Tongue (tissue), 3 donors: ENCODE measurements at places on chromosomes 13 and 19. TPM values are rescaled to one million over a fixed set of nuclear protein-coding genes. Genes with fewer than 3 reads are reported as not detected.
A peak's percentile ranks its signal among the peaks of the same experiment; 100 is the strongest.

GRCh38 chr13:41608839-41609177, 151.5 kb downstream of the RGCC start:
- DNase-seq: no peak

Gene KL
- 2.3 TPM for total RNA-seq

DNA sequence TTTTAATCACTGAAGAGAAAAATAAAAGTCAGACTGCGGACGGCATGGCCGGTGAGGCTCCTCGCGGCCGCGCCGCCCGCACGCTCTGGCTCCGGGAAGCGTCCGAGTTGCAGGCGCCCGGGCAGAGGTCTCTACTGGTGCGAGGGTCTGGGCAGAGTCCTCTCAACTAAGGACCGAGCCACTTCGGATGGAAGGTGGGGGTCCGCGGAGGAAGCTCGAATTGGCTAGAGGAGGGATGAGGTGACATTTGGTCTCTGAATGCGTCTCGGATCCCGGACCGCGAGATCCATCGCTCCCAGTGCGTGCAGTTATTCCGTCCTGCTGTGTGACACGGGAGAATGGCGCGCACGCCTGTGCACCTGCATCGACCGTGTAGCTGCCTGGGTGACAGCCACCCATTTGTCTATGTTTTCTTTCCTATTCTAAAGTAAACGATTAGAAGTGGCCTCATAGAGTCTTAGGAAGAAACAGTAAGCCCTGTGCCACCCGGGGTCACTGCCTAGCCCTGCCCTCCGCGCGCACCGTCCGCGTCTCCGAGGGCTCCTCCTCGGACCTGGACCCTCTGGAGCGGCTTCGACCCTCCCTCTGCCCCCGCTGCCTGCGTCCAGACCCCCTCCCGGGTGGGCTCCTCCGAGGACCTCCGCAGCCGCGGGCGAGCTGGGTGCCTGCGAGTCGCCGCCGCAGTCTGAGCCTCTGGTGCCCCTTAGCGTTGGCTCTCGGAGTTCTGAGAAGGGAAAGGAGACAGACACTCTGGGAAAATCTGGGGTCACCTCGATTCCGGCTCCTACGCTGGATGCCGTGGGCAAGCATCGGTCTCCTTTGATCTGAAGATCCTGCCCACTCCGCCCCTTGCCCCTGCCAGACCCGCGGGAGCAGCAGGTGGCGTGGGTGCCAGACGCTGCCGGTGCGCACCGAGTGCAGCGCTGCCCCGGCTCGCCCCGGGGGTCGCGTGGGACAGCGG, 347.4 kb downstream of the LIG4 start:
- peak; percentile 70 for DNase-seq

GRCh38 chr13:112457485-112457884, 81.3 kb downstream of the SPACA7 start:
- DNase-seq: no peak

- DNase-seq: no peak
Measured at GRCh38 chr13:51728972-51729371, 75.0 kb downstream of the DHRS12 start.

- DNase-seq: no peak
Measured at GRCh38 chr19:22502766-22503165, 80.6 kb upstream of the ZNF98 start.
